ENCODE measurements at places on chromosomes 5 and 9.

GRCh38 chr5:174044466-174045254 is 846 bp upstream of the NSG2 start:
- no peak for DNase-seq

DNA sequence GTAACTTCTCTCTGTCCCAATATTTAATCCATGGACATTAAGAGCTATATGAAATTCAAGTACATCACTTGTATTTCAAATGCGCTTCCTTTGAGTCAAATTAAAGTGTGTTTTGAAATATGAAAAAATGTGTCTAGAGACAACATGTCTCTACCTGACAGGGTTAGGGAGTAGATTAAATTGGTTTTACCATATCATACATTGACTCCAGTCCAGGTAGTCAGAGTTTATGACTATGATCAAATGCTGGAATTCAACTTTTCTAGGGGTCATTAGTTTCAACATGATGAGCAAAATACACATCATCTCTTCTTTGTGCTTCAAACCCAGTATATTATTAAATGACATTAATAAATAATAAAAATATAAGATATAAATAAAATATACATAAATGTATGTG is 259.2 kb downstream of the CDH10 start:
- no peak for DNase-seq

- DNase-seq: peak; percentile 25
These were observed 37.6 kb downstream of the PAM start for GRCh38 chr5:102792705-102793104.

- no peak for DNase-seq
These were observed 90.8 kb upstream of the IRX4 start for GRCh38 chr5:1973391-1974013.

DNA sequence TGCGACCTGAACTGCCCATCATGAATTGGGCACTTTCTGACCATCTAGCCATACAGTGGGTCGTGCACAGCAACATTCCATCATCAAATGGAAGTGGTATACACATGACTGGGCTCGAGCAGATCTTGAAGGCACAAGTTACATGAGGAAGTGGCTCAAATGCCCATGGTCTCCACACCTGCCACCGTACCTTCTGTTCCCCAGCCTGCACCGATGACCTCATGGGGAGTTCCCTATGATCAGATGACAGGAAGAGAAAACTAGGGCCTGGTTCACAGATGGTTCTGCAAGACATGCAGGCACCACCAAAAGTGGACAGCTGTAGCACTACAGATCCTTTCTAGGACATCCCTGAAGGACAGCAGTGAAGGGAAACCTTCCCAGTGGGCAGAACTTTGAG is 21.8 kb downstream of the MTMR12 start:
- no peak for DNase-seq

DNA sequence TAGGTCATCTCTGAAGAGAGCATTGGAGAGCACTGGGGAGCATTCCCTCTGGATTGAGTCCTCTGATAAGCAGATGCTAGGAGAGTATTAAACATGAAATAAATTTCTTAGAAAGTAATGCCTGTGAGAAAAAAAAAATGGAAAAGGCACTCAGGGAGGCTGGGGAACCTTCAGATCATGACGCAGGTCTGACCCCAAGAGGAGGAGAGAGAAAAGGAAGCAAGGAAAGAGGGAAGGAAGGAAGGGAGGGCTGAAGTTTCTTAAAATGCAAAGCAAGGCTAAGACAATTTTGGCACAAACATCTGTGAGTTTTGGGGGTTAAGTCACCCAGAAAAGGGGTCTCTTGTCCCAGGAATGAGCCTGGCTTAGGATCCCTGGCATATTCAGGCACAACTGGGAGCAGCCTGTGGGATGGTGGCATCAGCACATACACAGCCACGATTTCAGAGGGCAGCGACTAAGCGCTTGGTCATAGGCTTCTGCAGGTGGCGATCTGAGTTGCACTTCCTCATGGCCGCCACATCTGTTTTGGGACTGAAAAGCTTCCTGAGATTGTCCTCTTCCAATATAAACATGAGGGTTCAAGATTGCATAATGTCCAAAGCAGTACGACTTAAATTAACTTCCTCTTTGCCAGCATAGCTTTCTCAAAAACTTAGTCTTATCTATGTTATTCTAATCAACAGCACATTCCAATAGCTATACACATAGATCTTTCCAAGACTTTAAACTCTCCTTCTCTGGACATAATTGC is 692.7 kb downstream of the DNAH5 start:
- DNase-seq: peak; percentile 39

DNA sequence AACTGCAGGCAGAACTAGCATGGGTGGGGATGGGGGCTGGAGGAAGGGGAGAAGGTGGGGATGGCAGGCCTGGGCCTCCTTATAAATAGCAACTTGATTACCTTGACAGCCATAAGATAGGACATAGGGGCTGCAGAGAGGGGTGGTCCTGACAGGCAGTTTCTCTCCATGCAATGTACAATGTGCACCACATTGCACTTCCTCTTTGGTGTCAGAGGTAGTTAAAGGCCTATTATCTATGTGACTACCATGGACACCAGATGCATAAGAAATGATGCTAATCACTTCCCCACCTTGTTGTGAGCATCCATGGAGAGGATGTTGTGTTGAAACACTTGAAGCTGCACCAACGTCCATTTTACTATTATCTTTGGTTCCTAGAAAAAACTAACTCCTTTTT is 20.2 kb upstream of the SUB1 start:
- DNase-seq: no peak

DNA sequence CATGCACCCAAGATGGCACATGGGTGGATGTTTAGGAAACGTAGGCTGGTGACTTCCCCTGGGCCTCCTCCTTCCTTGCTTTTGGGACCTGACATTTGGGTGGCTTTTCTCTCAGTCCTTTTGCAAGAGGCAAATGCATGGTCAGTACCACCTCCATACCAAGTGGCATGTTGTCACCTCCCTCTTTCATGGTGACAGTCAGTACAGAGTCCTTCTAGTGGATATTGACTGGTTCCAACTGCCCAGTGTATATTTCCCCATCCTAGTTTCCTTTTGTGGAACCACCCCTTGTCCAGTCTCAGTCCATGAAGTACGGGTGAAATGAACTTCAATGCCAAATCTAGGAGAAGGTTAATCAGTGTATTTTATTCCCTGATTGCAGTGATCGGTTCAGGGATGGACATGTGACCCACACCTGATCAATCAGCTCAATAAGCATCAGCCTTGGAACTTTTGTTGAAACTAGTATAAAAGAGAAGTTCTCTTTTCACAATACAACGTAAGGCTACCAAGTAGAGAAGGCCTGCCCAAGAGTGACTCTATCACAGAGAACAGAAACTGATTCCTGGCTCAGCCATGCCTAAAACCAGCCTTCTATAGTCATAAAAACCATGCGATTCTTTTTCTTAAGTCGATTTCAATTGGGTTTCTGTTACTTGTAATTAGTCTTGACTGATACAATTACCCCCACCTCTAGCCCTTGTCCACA is 143.4 kb upstream of the KLF9 start:
- DNase-seq: no peak

GRCh38 chr5:37184748-37185364 is 64.3 kb downstream of the CPLANE1 start:
- no peak for DNase-seq

DNA sequence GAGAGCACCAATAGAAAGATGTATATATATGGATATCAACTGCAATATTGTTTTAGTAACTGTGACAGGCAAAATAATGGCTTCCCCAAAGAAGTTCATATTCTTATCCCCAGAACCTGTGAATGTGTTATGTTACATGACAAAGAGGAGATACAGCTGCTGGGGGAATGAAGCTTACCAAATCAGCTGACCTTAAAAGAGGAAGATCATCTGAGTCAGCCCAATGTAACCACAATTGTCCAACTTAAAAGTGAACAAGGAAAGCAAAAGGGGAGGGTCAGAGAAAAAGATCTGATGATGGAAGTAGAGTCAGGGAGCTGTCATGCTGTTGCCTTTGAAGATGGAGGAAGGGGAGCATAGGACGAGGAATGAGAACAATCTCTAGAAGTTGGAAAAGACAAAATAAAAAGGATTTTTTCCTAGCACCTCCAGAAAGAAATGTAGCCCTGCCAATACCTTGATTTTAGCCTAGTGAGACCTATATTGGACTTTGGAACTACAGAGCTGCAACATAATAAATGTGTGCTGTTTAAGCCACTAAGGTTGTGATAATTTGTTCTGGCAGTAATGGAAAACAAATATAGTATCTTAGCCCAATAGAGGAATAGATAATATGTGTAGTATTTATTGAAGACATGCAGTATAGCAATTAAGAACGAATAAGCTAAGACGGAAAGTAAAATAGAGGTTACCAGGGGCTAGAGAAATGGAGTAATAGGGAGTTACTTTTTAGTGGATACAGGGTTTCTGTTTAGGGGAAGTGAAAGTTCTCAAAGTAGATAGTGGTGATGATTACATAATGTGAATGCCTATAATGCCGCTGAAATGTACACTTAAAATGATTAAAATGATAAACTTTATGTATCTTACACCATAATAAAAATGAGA is 115.9 kb downstream of the PIK3R1 start:
- DNase-seq: no peak

GRCh38 chr9:123309611-123310010 is 41.2 kb upstream of the STRBP start:
- DNase-seq: no peak

DNA sequence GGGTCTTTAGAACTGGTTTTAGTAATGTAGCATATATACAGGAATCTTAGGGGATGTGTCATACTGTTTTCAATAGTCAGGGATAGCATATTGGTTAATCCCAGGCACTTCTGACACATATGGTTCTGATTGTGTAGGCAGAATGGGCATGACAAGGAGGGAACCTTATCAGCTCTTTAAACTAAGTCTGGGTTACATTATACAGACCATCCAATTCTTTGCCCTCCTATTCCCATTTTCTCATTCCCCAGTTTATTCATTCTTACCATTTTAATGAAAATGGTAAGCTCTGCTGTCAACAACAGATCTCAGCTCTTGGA is 85.1 kb downstream of the NDUFAF2 start:
- no peak for DNase-seq

GRCh38 chr5:80998590-80998979 is 38.4 kb downstream of the RASGRF2 start:
- DNase-seq: no peak

- DNase-seq: no peak
These were observed 671.8 kb downstream of the ACTL7B start for GRCh38 chr9:108184009-108184408.

DNA sequence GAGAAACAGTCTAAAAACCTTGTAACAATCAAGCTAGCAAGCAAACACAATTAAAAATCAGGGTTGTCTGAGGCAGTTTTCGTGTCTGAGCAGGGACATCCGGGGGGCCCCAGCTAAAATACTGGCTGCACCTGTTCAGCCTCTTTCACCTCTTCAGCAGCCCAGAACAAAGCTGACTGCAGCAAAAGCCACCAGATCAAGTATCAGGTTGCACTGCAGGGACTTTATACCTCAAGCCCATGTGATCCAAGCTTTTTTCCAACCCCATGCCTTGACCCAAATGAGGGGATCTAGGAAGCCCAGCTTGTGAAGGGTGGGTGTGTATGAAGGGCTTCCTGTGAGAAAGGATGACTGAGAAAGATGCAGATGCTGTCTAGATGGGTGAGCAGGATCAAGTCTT is 133.4 kb downstream of the SEMA6A start:
- DNase-seq: no peak

DNA sequence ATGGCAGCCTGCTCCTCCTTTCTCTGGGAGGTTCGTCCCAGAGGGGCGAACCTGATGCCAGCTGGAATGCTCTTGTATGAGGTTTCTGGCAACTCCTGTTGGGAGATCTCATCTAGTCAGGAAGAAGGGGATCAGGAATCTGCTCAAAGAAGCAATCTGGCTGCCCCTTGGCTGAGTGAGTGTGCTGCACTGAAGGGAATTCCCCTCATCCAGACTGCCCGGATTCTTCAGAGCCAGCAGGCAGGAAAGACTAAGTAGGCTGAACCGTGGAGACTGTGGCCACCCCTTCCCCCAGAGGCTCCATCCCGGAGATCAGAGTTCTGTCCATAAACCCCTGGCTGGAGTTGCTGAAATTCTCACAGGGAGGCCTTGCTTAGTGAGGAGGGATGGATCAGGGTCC is 476.0 kb downstream of the CSNK1G3 start:
- DNase-seq: no peak

GRCh38 chr5:146447734-146448380 is 724 bp downstream of the TCERG1 start:
- DNase-seq: peak; percentile 90

DNA sequence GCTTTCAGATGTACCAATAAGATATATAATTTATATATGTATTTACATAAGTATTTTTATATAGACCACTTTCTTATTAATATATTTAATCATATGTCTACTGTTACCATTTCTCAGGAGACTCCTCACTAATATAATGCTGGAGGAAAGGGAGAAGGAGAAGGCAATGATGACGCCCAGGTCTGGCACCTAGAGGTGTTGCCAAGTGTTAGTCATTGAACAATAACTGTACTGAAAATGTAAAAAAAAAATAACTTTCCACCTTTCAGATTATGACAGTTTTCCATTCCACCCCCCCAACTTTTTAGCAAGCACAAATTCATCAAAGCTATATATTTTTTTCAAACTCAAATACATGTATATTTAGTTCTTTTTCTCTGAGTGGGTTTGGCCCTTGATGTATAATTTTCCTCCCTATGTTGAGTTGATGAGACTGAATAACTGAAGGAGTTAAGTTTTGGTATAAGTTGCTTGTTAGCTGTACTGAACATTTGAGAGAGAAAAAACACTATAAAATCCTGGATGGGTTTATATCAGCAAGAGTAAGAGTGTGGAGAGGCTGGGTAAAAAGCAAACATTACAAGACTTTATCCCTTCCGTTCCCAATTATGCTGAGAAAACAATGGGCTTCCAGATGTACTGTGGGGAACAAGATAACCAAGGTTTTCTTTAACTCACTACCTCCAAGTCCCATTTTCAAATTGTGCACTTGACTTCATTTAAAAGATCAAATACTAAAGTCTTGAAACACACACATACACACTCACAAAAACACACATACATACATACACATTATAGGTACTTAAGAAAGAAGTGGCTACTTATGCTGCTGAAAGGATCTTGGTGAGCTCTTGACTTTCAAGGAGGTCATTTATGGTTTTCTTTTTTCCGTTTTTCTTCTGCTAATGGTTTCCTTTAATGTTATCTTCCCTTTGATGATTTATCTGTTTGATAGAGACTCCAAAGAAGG is 142.8 kb upstream of the IFNE start:
- no peak for DNase-seq

- no peak for DNase-seq
These were observed 22.4 kb upstream of the PPP2CA start for GRCh38 chr5:134248256-134248655.

- DNase-seq: no peak
These were observed 157.5 kb downstream of the MAPKAP1 start for GRCh38 chr9:125549465-125549871.

GRCh38 chr5:152089644-152090043 is 165.0 kb upstream of the GLRA1 start:
- no peak for DNase-seq

GRCh38 chr5:150848271-150848670 is 1.9 kb downstream of the IRGM start:
- DNase-seq: no peak

DNA sequence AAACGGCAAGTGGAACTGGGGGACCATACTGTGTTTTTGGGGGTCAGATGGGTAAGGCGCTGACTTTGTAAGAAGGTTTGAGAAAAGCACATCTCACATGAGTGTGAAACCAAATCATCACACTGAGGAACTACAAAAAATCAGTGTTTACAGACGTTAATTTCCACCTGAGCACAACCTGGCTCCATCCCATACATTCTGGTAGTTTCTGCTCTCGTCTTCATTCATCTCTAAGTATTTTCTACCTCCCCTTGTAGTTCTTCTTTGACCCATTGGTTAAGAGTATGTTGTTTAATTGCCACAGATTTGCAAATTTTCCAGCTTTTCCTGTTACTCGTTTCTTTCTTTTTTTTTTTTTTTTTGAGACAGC is 8.9 kb upstream of the DPP7 start:
- no peak for DNase-seq

All from RKO (cell line).